A549 (cell line): ENCODE measurements at places on chromosomes 3 and 15.

DNA sequence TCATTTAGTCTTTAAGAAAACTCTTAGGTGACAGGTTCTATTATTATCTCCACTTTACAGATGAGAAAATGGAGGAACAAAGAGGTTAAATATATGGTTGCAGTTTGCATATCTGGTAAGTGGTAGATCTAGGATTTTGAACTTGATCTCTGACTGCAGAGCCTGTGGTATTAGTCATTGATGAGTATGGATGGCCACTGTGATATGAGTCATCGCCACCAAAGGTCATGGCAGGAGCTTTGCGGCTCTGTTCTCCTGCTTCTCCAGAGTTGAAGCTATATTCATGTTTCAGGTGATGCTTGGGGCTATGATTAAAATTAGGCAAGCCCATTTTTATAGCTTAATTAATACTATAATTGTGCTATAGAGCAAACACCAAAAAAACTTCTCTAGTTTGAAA lies 306.2 kb upstream of the DPPA4 start:
- peak; percentile 56 for DNase-seq

DNA sequence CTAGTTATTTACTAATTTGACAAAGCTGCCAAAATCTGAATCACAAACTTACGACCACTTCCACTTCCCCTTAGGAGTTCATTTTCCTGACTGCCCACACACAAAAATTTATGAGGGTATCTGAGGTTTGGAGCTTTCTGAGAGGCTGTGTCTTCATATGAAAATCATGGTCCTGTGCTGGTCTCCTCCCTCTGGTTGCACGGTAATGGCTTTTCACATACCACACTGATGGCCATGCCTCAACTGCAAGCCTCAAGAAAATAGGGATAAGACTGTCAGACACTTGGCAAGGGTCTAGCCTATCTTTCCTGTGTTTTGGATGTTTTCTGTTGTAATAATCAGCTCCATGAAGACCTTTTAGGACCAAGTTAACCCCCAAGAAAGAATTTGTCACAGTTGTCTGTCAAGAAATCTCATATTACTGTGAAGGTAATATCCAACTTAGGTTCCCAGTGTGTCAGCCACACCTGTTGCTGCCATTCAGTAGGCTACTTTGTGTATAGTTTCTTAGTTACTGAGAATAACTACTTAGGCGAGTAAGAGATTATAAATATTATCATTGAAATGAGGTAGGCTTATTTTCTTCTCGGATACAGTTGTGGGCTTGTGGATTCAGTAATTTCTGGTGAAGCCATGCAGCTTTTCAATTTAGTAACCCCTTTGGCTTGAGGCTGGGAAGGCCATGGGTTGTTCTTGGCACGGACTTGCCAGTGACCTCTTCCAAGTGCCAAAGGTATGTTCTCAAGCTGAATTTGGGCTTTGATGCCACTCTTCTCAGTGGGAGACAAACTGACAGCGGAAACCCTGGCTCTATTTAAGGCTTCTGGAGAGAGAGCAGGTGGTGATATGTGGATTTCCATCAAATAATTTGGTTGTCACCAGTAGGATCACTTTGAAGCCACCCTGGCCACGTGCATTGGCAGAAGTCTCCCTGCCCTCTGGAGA lies 101.1 kb downstream of the RYR3 start:
- no peak for DNase-seq

DNA sequence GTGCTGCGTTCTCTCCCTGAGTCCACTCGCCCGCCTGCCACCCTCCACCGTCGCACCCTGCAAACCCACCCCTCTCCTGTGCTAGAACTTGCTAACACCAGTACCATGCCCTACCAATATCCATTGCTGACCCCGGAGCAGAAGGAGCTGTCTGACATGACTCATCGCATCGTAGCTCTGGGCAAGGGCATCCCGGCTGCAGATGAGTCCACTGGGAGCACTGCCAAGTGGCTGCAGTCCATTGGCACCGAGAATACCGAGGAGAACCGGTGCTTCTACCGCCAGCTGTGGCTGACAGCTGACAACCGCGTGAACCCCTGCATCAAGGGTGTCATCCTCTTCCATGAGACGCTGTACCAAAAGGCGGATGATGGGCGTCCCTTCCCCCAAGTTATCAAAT lies 4.9 kb upstream of the ALAS1 start:
- peak; percentile 43 for DNase-seq

DNA sequence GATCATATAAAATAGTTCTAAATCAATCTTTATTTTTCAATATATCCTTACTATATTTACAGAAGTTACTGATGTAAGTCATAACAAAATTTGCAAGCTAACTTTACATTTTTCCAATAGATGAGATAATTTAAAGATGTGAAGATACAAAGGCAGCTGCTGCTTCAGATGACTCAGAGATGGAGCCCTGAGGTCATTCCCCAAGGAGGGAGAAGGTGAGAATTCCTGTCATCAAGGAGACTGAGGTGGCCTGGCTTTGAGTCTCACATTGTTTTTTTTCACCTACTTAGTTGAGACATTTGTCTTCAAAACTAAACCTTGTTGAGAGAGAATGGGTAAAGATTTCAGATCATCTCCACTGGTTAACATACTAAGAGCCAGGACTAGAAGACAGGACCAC lies 3.9 kb upstream of the SAMD7 start:
- DNase-seq = no peak

- DNase-seq = no peak
Observed at GRCh38 chr15:89051875-89052274, 36.4 kb upstream of the ABHD2 start.

GRCh38 chr3:161689584-161690298 lies 193.1 kb downstream of the OTOL1 start:
- DNase-seq = no peak

- no peak for DNase-seq
Observed at GRCh38 chr3:44114142-44114541, 127.5 kb upstream of the TOPAZ1 start.

- DNase-seq = peak; percentile 24
Observed at GRCh38 chr15:57506422-57506821, 85.3 kb upstream of the MYZAP start.

GRCh38 chr3:136835813-136836510 lies 17.0 kb downstream of the SLC35G2 start:
- DNase-seq = no peak

DNA sequence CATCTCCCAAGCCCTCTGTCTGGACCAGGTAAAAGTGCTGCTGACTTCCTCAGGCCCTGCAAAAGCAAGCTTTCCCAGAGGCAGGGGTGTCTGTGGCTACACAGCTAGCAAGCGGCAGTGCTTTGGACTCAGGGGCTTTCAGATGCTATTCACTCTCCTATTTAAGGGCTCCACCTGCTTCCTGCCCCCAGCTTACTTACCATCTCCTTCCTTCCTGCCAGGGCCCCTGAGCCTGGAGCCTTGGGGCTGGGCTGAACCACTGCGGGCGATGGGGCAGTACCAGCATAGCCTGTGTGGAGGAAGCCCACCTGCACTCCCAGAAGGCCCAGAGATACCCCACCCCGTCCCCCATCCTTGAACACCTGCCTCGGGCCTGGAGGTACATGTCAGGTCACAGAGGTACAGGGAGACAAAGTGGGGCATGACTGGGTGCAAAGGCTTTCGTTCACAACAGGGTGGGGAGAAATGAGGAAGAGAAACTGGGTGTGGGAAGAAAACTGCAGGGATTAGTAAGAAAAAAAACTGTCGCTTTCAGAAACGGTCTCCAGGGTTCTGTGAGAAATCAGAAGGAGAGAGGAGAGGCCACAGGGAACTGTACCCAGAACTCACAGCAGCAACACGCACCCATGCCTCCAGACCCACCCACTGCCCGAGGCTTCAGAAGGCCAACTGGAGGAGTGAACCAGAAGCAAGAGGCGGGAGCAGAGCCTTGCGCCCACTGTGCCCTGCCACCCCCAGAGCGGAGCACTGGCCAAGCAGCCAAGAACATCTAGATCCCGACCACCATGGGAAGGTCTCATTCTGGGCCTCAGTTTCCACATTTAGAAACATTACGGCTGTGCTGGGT lies 49.5 kb downstream of the CCDC12 start:
- no peak for DNase-seq
